Activated B cell treated with CpG ODN at 0.5 μM for 24 hours (primary cell): ENCODE measurements at places on chromosomes 12 and 14.

- H3K4me1 ChIP-seq = no peaks in the 10 kb centered on the region
- no peak overlapping the region for H3K27ac ChIP-seq
- H3K4me3 ChIP-seq = no peak overlapping the region
- H3K27me3 ChIP-seq = peaks cover 6% of the 10 kb centered on the region
Observed at GRCh38 chr14:100619396-100620254, 32.4 kb upstream of the BEGAIN start.

DNA sequence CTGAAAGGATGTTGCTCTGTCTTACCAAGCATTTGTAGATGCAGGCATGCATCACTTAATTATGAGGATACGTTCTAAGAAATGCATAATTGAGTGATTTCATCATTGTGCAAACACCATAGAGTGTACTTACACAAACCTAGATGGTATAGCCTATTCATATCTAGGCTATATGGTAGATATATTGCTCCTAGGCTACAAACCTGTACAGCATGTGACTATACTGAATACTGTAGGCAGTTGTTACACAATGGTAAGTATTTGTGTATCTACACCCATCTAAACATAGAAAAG lies 75.9 kb downstream of the IFT81 start:
- DNase-seq = no peak
- H3K4me3 ChIP-seq = no peak overlapping the region
- H3K36me3 ChIP-seq = no peaks in the 10 kb centered on the region
- no peak overlapping the region for H3K27ac ChIP-seq

DNA sequence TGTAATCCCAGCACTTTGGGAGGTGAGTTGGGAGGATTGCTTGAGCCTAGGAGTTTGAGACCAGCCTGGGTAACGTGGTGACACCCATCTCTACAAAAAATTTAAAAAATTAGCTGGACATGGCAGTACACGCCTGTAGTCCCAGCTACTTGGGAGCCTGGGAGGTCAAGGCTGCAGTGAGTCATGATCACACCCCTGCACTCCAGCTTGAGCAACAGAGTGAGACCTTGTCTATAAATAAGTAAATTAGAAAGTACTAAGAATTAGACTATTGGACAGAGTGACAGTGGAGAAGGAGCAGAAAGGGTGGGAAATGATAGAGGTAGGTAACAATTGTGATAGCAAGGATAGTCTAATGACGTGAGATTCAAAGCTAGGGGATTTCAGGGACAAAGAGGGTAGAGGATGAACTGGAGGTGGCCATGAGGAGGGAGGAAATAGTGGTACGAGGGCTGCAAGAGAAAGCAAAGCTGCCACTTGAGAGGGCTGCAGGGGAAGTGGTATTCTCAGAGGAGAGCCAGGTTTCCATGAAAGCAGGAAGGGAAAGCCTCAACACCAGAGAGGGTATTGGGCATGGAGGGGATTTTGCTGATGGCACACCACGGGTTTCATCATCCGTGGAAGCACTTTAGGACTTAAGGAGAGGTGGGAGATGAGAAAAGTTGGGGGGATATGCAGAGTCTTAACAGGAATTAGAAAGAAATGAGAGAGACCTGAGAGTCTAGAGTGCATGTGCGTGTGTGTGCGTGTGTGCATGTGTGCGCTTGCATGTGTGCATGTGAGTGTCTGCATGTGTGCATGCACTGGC lies 85.6 kb downstream of the SYNE2 start:
- H3K4me3 ChIP-seq = no peak overlapping the region
- H3K4me1 ChIP-seq = no peaks in the 10 kb centered on the region
- no peaks in the 10 kb centered on the region for H3K27me3 ChIP-seq

DNA sequence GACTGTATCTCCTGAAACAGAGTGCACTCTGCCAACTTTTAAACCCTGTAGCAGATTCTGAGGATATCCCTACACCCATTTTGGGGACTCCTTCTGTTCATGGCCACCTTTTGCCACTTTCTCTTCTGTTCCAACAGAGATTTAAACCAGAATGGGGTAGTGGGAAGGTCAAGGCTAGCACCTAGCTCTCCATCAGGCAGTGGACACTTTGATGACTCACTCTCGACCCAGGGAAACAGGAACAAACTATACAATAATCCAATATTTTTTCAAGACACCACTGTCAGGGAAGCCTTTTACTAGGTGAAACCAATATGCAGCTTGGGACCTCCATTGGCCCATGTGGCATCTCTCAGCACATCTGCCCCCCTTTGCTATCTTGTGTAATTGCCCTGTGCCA lies 103.6 kb downstream of the DAAM1 start:
- H3K4me3 ChIP-seq = no peak overlapping the region
- no peaks in the 10 kb centered on the region for H3K27me3 ChIP-seq
- H3K27ac ChIP-seq = no peak overlapping the region
- DNase-seq = no peak
- H3K36me3 ChIP-seq = peaks cover 39% of the 10 kb centered on the region

- no peaks in the 10 kb centered on the region for H3K4me1 ChIP-seq
- H3K27me3 ChIP-seq = no peaks in the 10 kb centered on the region
- DNase-seq = no peak
- no peaks in the 10 kb centered on the region for H3K36me3 ChIP-seq
Observed at GRCh38 chr12:104249017-104249416, 33.4 kb downstream of the TXNRD1 start.

DNA sequence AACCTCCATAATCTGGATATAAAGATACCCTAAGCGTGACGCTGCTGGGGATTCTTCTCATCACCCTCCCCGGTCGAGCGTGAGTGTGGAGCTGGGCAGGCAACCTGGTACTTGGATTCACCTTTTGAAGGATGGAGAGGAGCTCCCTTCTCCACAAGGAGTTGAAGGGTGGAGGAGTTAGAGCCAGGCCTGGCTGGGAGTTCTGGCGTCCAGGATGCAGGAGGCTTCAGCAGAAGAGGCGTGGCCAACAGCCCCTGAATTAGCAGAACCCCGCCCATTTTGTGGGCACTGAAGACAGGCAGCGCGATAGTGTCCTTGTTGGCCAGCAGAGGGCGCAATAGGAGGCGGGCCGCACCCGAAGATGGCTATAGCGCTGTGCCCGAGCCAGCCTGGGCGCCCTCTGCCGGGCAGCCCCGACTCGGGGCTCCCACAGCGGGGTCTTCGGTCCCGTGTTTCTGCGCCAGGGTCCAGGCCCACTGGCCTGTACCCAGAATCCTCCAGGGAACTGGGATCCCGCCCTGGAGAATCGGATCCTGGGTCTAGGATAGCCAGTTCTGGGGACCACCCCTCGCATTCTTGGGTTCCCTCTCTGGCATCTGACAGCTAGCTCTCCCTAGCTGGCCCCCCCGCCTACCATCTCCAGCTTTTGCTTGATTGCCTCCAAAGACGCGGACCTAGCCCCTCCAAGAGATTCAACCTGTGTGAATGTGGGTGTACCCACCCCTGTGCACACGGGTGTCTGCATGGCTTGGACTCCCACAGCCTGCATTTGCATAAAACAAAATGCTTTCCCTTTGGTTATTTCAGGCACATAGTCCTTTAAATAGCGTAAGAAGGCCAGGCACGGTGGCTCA lies 26.0 kb upstream of the SMUG1 start:
- H3K4me3 ChIP-seq = peak overlapping the region; percentile 83
- H3K27ac ChIP-seq = no peak overlapping the region
- DNase-seq = peak; percentile 87
- H3K4me1 ChIP-seq = peaks cover 45% of the 10 kb centered on the region
- H3K36me3 ChIP-seq = no peaks in the 10 kb centered on the region
